ENCODE measurements at places on chromosomes 11 and 22.

GRCh38 chr22:22614065-22614464 is 30.3 kb upstream of the GGTLC2 start:
- no peak for DNase-seq

GRCh38 chr11:931385-931784 is 5.7 kb downstream of the AP2A2 start:
- no peak for DNase-seq

DNA sequence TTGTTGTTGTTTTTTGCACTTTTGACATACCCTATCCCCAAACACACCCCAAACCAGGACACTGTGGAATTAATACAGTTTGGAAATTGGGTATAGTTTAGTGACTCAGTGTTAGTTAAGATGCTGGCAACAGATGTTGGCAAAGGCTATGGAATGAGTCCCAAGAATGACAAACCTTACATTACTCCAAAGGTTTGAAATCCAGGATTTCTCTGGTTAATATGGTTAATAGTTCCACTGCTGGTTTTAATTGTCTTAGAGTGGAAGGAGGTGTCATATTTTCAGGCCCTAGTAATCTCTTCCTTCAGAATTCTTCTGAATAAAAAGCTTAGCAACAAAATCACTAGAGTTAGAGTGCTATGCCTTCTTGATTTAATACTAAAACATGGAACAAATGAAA is 775 bp downstream of the LPXN start:
- no peak for DNase-seq

- no peak for DNase-seq
Measured at GRCh38 chr22:48943567-48944432, 883.9 kb downstream of the BRD1 start.

GRCh38 chr11:76803023-76803422 is 19.9 kb downstream of the TSKU start:
- no peak for DNase-seq

GRCh38 chr22:42171946-42172719 is 41.5 kb upstream of the CYP2D6 start:
- no peak for DNase-seq

DNA sequence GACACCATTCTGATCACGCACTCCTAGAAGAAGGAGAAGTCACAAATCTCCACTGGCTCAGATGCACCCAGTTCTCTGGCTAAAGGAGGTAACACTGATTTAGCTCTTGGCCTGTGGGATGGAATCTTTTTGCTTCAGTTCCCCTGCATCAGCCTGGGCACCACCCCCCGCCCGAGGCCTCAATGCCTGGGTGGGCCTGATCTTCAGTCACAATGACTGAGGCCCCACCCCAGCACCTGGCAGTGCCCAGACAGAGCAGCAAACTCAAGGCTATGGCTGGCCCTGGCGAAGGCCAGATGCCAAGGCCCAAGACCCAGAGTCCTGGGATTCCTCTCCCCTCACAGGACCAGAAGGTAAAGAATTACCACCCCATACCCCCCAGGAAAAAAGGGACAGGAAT is 5.0 kb downstream of the CYB561A3 start:
- DNase-seq, result no peak

GRCh38 chr11:64316672-64317324 is 561 bp downstream of the TRMT112 start:
- no peak for DNase-seq

GRCh38 chr11:27723687-27724086 is 23.4 kb upstream of the BDNF start:
- DNase-seq, result no peak

DNA sequence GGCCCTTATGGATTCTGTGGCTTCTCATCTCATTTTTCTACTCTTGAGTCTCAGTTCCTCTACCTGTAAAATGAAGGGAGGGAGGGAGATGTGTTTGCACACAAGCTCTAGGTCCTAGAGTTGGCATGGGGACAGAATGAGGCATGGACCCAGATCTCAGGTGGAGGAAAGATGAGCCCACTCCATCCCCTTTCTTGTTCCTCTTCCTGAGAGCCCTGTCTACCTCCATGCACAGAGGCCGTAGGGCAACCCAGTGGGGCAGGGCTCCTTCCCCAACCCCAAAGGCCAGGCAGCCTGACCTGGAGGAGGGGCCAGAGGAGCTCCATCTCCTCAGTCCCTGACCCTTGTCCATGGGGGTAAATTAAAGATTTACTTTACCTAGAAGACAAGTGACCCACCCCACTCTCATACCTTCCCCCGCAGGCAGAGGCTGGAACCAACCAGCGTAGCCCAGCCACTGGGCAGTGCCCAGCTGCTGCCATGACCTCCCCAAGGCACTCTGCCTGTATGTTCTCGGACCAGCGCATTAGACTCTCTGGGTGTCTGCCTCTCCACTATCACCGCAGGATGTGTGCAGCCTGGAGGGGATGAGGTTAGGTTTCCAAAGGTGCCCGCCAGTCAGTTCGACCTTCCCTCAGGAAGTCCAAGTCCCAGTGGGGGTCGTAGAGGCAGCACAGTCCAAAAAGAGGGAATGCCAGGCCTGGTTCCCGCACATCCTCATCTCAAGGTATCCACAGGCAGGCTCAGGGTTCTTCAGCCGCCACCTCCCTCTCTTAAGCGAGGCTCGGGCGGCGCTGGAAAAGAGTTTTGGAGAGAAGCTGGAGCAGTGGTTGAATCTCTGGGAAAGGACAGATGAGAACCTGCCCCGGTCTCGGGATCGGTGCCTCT is 3.0 kb downstream of the SMTN start:
- DNase-seq, result no peak

GRCh38 chr11:128508770-128509510 is 78.4 kb downstream of the ETS1 start:
- DNase-seq, result no peak

DNA sequence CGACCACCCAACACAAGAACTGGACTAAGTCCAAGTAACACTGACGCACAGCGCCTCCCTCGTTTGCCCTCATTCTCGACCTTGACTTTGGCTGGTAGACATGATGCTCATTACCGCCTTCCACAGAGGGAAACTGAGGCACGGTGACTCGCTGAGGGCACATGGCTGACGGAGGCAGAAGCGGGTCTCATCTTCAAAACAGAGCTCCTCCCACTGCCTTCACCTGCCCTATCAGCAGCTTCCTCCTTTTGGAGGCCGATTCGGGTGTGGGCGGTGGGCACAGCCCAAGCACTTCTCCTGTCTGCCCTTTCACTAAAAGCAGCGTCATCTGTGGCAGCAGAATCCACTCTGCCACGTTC is 2.0 kb upstream of the KMT5B start:
- DNase-seq, result no peak

GRCh38 chr22:29797351-29797750 is 30.2 kb downstream of the UQCR10 start:
- no peak for DNase-seq
